Ammon's horn (tissue), 1 donor: ENCODE measurements at places on chromosomes 2 and 18.

GRCh38 chr18:55234366-55235093, 275.3 kb upstream of the CCDC68 start:
- DNase-seq: peak; percentile 91

- DNase-seq: no peak
These were observed 5.5 kb upstream of the CCDC68 start for GRCh38 chr18:54964741-54965140.

GRCh38 chr18:48454261-48454757, 45.1 kb upstream of the ZBTB7C start:
- DNase-seq: no peak

DNA sequence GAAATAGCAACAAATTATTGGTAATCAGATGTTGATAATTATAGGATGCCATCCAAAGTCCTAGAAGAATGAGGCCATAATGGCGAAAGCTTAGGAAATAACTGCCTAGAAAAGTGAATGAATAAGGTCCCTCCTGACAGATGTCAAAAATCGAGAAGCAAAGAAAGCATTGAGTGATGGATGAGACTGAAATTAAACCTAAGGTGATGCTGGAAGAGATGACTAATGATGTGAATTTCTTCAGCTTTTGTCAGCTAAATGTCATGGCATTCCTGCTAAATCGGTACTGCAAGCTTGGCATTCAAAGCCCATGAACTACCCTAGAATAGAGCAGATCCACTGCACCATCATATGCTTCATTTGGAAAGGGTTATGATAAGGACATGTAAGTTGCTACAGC, 74.8 kb upstream of the RGPD4 start:
- DNase-seq: no peak

GRCh38 chr2:118737684-118738083, 109.8 kb downstream of the EN1 start:
- DNase-seq: no peak

DNA sequence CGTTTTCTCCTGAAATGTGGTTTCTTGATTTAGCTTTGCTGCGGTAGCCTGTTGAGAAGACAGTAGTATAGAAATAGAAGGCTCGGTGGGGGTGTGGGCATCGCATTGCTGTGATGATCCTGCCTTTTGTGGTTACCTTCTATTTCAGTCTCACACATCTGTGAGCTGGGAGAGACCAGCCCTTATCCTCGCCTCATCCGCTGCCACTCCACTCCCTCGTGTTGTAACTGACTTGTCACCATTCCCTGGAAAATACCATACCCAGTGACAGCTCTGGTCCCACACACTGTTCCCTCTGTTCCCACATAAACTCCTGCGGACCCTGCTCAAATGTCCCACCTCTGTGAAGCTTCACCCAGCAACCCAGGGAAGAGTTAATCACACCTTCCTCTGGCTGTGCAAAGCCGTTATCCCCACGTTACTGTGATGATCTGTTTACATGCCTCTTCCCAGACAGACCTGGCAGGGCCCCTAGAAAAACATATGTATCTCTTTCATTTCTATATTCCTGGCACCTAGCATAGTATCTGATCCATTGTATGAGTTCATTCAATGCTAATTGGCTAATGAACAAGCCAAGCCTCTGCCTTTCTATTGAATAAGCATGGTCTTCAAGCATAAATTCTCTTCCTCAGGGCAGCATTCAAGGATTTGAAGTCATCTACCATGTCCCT, 114.6 kb downstream of the MAPK4 start:
- DNase-seq: no peak

DNA sequence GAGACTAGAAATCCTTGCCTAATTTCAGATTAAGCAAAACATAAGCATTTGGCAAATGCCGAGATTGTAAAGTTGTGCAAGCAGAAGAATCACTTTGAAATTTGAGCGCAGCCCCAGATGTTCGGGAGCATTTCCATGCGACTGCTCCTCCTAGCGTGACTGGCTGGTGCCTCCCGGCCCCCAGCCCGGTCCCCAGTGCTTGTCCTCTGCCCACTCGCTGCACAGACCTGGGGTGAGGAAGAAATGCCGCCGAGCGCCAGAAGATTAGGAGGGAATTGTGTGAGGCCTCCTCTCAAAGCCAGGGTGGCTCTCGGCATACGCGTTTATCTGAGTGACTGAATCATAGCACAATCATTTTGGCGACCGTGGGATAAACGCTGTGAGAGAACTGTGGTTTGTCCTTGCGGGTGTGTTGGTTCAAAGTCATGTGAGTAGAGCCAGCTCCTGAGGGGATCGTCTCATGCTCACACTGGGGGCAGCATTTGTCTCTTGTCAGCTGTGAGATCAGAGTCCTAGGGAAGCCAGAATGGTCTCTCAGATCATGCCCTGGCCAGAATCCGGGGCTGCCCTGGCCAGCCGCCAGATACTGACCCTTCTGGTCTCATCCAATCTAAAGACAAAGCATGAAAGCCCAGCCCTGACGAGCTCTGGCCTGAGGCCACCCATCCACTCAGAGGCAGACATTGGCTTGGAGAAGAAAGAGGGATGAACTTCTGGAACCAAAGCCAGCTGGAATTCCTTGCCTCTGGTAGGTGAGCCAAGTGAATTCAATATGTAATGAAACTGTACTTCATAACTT, 189.3 kb downstream of the SH3RF3 start:
- DNase-seq: peak; percentile 47

GRCh38 chr18:1965541-1965940, 605.8 kb downstream of the METTL4 start:
- DNase-seq: no peak

- no peak for DNase-seq
These were observed 76.0 kb upstream of the SLC66A3 start for GRCh38 chr2:11079136-11079824.

DNA sequence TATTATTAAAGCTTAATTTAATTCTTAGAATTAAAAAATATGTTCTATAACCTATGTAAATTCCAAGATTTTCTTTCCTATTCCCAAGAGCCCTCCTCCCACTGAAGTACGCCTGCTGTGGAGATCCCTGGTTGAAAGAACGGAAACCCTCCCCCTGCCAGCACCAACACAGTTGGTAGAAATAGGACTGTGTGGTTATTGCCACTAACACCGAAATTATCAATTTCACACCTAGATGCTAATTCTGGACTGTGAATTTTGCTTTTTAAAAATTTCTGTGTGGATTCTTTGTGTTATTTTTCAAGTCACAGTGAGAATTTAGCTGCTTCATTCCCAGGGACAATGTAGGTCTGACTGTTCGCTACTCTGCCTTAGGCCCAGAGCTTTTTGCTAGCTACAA, 305.8 kb upstream of the HNMT start:
- no peak for DNase-seq

GRCh38 chr2:38462121-38462661, 85.1 kb upstream of the ATL2 start:
- peak; percentile 22 for DNase-seq

DNA sequence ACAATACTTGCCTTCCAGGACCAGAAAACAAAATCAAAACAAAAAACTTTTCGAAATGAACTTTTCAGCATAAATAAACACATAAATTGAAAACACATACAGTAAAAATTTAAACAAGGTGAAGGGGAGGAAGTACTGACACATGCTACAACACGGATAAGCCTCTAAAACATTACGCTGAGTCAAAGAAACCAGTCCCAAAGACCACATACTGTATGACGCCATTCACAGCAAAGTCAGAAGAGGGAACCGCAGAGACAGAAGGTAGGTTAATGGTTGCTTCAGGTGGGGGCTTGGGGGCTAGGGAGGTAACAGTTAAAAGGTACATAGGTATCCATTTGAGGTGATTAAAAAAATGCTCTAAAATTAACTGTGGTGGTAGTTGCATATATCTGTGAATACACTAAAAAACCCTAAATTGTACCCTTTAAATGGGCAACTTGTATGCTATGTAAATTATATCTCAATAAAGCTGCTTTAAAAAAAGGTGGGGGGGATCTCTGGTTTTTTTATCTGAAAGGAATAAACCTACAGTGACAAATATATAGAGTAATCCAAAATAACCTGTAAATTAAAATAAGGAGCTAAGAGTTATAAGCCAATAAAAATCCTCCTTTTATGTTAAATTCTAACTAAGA, 7.1 kb downstream of the COX7A2L start:
- no peak for DNase-seq

- peak; percentile 26 for DNase-seq
These were observed 43.6 kb downstream of the SPRED2 start for GRCh38 chr2:65388596-65389390.

GRCh38 chr2:65357959-65358294, 74.5 kb downstream of the SPRED2 start:
- no peak for DNase-seq

GRCh38 chr2:56770490-56770889, 586.7 kb downstream of the CCDC85A start:
- no peak for DNase-seq

- no peak for DNase-seq
These were observed 44.6 kb downstream of the ATIC start for GRCh38 chr2:215356334-215356947.

DNA sequence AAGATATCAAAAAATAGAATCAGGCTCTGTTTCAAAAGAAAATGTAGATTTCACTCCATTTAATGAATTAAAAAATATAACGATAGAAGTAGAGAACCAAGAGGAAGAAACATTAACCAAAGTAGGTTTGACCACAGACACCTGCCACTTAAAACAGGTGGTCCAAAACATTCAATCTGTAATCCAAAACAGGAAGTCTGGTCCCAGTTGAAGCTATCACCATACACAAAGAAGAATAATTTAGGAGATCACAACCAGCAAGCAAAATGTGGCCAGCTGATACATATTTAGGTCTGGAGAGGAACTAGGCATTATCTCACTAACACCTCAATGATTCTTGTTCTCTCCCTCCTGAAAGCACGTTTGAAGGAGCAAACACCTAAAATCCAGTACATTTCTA, 73.1 kb downstream of the FTCDNL1 start:
- DNase-seq: no peak

DNA sequence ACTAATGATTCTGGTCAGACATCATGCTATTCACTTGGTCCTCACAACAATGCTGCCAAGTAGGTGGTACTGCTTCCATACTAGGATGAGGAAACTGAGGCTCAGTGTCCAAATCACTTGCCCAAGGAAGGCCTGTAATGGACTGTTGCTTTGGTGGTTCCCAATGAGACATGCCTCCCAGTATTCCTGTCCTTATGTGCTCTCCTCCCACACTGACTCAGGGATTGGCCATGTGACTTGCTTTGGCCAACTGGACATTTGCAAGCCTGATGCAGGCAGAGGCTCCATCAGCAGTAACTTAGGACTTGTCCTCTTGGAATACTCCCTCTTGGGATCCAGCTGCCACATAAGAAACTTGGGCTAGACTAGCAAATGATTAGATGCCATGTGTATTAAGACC, 3.0 kb downstream of the FBXO41 start:
- no peak for DNase-seq

DNA sequence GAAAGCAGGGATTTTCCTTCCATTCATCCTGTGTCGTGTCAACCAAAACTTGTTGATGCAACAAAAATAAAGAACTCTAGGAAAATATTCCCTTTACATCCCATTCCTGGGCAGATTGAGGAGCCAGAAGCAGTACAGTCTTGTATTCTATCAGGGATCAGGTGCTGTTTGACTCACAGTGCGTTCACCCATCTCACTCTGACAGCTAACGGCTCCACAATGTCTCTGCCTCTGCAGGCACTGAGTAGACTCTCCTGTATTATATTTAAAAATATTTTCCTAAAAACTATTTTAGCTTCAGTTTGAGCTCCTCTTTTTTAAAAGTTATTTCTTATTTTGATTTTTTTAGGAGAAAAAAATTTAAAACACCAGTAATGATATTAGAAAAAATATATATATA, 600.6 kb upstream of the SALL3 start:
- DNase-seq: no peak

- no peak for DNase-seq
These were observed 524.2 kb downstream of the TRIB2 start for GRCh38 chr2:13240789-13241487.

DNA sequence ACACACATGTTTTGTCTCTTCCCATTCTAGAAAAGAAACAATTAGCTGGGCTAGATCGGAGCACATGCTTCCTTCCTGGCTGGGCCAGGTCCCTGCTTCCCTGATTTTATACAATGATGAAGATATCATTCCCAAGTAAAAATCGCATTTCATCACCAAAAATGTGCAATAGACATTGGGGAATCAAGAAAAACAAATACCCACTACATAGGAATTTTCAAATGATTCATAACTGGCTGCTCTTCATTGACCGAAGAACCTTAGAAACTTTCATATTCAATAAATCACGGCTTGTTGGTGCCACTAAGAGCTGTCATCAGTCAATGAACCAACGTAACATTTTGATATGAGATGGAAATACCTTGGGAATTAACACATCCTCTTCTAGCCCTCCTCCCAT, 373.6 kb upstream of the TRIB2 start:
- no peak for DNase-seq

- DNase-seq: peak; percentile 51
These were observed 99.1 kb downstream of the ALPK2 start for GRCh38 chr18:58529714-58530354.

- DNase-seq: no peak
These were observed 360.0 kb downstream of the RND3 start for GRCh38 chr2:150127346-150127990.
